GDM1 (cell line): ENCODE measurements at places on chromosomes 5 and 9.
A peak's percentile ranks its signal among the peaks of the same experiment; 100 is the strongest.

GRCh38 chr5:124746916-124747790, 714 bp upstream of the ZNF608 start:
- no peak for DNase-seq

- no peak for DNase-seq
These were observed 34.1 kb upstream of the RAI14 start for GRCh38 chr5:34622098-34622400.

DNA sequence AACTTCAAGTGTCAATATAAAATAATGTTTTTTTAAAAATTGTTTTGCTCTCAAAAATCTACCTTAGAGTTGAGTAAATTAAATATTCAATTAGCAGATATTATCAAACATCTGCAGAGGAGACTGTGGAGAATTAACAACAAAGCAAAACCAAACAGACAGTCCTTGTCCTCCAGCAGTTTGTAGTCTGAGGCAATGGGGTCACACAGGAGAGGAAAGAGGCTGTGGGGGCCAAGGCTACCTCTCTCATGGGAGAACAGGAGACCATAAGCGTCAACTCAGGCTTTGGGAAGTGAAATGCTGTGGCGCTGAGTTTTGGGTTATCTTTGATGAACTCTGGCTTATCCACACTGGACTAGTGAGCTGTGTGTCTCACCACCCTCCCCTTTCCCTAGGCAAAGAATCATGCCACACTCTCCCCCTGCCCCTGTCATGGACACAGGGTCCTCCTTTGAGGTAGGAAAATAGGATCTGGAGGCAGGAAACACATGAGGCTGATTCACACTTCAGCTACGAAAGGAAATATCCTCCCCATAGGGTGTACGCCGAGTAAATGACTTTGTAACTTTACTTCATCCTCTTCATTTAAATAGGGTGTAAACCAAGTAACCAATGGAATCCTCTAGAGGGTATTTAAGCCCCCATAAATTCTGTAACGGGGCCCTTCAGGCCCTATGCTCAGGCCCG, 152.7 kb downstream of the FSTL4 start:
- DNase-seq: no peak

- peak; percentile 28 for DNase-seq
These were observed 583 bp downstream of the DIAPH1 start for GRCh38 chr5:141618030-141618803.

DNA sequence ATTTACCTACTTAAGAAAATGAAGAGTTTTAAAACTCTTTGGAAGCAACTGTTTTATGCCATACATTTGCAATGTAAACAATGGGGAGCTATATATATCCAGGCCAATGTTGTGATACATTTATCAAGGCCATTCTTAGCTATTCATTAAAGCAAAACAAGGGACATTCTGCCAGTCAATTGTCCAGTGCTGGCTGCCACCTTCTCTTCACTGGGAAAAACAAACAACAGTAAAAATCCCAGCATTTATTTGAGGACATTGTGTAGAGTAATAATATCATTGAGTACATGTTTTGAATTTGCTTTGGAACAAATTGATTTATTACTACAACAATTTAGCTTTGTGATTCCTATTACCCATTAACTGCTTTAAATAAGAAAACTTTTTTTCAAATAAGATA, 1107.4 kb downstream of the DTWD2 start:
- DNase-seq: no peak

DNA sequence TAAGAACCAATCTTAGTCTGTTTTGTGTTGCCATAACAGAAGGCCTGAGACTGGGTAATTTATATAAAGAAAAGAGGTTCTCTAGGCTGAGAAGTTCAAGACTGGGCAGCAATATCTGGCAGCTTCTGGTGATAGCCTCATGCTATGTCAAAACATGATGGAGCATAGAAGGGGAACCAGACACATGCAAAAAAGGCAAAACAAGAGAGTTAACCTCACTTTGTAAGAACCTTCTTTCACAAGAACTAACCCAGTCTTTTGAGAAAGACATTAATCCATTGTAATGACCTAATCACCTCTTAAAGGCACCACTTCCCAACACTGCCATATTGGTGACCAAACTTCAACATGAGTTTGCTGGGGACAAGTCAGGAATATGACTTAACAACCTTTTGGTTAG, 37.3 kb downstream of the FSD1L start:
- DNase-seq: no peak

DNA sequence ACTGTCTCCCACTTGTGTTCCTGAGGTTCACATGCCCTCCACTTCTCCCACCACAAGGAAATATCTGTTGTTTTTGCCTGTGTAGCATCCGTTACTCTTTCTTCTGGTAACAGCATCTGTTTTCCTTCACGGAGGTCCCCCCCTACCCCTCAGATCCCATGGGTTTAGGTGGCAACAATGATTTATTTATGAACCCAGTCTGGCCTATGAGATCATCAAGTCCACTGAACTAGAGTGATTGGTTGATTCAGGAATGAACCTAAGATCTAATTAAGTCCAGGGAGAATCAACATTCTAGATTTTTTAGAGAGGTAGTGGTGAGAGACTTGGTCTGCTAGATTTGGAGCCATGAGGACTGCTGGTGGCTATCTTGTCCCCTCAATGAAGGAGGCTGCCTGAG, 166.8 kb downstream of the NR3C1 start:
- no peak for DNase-seq

- no peak for DNase-seq
These were observed 18.8 kb downstream of the RGS3 start for GRCh38 chr9:113482341-113482740.

DNA sequence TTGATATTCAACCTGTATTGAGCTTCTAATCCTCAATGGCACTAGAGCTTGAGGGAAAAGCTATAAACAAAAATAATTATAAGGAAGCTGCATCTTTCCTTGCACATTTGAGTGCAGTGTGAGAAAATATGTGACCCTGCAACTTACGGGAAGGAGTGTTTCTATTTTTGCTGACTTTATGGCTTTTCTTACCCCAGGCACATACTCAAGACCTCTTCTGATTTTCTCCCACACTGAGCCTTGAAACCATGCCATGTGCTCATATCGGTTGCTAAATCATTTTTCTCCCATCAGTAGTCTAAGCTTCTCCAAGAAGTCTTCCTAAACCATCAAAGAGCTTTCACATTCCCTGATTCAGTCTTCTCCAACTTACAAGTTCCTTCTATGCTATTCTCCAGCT, 91.5 kb downstream of the CDH6 start:
- DNase-seq: no peak

- DNase-seq: no peak
These were observed 182.9 kb upstream of the MEF2C start for GRCh38 chr5:89065919-89066318.

- DNase-seq: no peak
These were observed 60.2 kb upstream of the PHYKPL start for GRCh38 chr5:178292826-178293205.

DNA sequence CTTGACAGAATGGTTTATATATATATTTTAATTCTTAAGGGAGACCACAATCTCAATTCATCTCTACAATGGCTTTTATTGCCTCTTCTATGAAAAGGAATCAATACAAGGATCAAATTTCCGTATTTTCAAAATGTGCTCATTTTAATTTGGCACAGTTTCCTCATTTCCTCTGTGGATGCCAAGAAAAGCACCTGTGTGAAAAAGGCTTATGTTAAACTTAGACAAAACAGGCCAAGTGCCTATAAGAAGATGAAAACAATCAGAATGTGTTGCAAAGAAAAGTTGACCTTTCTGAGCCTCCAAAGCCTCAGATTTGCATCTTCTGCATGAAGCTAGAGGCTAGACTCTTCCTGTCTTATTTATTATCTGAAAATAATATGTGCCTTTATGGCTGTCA, 173.7 kb upstream of the SLC12A2 start:
- DNase-seq: no peak

DNA sequence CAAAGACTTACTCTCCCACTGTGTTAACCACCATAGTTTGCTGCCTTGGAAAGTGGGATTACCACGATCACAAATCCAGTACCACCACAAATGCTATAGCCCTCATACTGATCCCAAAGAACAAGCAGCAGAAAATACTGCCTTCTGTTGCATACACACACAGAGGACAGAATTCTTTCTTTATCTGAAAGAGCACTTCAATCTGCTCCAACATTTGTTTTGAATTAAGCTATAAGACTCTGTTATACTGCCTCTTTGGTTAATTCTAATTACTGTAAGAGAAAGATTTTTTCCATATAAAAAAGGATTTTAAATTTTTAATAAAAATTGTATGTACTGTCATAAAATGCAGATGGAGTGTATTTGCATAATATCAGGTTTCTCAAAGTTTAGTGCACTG, 69.8 kb downstream of the YIPF5 start:
- DNase-seq: no peak

DNA sequence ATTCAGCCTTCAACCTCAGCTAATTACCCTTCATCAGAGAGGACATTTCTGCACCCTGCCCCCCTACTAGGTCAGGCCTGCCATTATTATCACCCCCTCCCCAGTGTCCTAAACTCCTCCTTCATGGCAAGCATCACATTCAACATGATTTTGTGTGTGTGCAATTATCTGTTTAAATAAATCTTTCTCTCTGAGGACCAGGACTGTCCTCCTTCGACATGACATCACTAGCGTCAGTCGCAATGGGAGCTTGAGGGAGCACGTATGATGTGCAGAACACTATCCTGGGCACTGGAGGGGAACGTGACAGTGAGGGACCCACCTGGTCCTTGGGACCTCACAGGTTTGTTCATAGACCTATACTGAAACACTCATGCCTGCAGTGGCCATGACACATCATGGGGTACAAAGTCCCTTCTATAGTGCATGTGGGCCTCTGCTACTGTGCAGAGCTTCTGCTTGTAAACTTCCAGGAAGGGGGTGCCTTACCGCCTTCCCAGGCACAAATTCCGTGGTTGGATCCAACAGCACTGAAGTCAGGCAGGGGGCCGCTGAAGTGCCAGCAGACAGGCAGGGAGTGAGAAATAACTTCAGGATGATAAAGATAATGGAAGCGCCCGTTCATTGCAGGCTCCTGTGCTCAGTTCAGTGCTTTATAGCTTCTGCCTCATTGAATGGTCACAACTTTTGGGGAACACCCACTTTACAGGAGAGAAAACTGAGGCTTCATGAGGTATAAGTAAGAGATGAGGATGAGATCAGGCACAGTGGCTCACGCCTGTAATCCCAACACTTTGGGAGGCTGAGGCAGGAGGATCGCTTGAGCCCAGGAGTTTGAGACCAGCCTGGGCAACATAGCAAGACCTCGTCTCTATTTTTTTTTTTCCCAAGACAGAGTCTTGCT, 36.0 kb upstream of the STXBP1 start:
- DNase-seq: no peak

DNA sequence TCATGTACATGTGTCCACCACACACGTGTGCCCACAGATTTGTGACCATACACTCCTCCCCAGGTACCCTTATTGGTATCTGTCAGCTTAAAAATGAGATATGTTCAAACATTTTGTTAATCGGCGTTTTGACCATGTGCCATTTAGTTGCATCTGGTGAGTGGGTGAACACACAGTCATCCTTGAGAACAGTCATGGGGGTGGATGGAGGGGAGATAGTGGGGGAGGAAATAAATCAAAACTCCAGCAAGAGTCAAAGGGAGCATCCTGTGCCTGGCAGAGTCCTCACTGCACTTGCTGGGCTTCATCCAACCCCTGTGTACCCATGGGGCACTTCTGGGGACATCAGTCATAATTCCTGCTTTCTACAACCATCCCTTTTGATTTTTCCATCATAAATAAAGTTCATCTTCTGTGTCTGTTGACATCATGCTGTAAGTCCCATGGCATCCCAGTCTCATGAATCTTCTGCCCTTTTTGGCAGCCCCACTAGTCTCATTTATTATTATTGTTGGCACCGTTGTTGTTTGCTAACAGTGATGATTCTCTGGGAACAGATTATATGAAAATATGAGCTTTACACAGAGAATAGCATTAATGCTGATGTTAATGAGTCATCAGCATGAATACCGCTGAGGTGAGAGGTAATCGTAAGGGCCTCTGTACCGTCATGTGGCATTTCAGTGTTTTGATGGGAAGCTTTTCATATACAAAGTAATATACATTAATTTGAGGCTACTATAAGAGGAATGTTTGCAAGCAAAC, 24.4 kb upstream of the CLK4 start:
- no peak for DNase-seq

GRCh38 chr9:131590907-131591844, 45.9 kb downstream of the PRRT1B start:
- DNase-seq: peak; percentile 57

DNA sequence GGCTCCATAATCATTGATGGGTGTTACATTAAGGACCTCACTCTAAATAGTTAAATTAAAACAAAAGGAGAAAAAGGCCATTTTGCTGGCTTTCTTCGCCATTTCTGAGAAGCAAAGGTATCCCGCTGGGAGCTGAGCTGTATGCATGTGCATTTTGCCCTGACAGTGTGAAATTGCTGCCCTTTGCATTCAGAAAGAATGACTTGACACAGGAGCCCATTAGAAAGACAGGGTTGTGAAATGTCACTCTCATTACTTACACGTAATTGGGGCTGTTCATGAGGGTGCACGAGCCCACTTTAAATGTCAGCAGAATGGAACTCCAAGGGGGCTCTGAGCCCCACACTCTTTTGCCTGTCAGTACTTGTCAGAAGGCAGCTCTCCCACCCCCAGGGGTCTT, 85.0 kb downstream of the SEMA4D start:
- DNase-seq: no peak

GRCh38 chr5:131974956-131975726, 29.7 kb upstream of the MEIKIN start:
- no peak for DNase-seq

DNA sequence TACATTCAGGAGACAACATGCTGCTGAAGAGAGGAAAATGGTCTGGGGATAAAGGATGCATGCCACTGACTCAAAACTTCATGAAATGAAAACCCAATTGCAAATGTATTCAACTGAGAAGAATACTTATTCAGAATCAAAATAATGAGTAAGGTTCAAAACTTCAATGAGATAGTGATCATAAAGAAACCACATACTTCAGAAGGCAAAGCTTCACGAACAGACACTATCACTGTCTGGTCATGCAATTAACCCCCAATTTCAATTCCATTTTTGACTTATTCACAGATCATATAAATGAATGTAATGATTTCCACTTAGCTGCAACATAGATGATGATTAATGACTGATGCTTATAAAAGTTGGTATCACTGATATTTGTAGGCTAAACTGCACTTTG, 33.0 kb upstream of the CTNNAL1 start:
- no peak for DNase-seq

- no peak for DNase-seq
These were observed 39.1 kb downstream of the CTNNA1 start for GRCh38 chr5:138792195-138792790.

- DNase-seq: no peak
These were observed 16.4 kb downstream of the ATP6V0E1 start for GRCh38 chr5:172999974-173000373.

DNA sequence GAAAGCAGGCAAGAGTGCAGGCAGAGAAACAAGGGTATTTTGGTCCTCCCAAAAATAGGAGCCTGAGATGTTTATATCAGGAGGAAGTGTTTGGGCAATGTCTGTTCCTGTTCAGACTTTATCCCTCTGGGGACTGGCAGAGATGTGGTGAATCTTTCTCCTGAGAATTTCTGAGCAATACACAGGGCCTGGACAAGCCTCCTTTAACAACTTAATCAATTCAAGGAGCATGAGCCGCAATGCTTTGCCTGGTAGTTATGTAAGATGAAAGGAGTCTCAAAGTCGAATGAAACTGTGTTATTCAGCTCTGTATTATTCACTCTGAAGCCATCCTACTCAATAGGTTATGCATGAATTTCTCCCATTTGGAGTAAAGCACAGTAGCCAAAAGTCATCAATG, 365.6 kb downstream of the MAN2A1 start:
- no peak for DNase-seq
